ENCODE measurements at places on chromosomes 4 and X. TPM values are rescaled to one million over a fixed set of nuclear protein-coding genes. Genes with fewer than 3 reads are reported as not detected.
A peak's percentile ranks its signal among the peaks of the same experiment; 100 is the strongest.

Gene CT45A5
- total RNA-seq, result not detected

Gene OTC
- total RNA-seq, result 1.6 TPM

Gene PABPC1L2A
- not detected for total RNA-seq

Gene HERC5
- total RNA-seq, result 1.9 TPM

Gene DRD5
- total RNA-seq, result 0.13 TPM

Gene HSFX4
- total RNA-seq, result not detected

Gene ANOS1
- 0.14 TPM for total RNA-seq

GRCh38 chr4:142557239-142557801, 288.8 kb downstream of the INPP4B start:
- no peak for DNase-seq

DNA sequence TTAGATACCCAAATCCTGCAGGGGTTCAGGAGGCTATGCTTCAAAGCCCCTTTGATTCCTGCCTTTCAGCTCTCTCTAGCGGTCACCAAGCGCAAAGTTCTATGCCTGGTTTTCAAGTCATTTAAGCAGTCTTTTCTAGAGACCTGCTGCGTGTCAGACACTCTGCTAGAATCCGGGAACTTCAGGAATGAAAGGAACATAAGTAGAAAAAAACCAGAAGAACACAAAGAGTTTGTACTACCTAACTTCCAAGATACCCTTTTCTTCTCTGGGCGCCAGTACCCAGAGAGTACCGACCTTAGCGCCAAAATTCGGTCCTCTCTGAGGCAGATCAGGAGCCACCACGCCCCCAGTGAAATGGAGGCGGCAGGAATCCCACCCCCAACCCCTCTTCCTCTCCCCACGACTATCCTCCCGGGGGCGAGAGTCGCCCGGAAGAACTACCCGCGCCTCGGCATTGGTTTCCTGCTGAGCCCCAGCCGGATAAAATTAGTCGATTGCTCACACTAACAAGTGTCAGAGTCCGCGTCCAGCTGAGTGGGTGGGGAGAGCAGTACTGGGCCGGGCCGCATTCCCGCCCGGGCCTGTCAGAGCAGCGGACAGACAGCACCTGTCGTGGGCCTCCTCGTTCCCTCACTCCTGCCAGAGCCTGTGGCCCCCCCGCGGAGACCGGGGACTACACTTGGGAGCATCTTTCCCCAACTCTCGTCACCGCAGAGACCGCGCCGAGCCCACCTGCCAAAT, 78.8 kb downstream of the RLIM start:
- DNase-seq, result peak; percentile 84

DNA sequence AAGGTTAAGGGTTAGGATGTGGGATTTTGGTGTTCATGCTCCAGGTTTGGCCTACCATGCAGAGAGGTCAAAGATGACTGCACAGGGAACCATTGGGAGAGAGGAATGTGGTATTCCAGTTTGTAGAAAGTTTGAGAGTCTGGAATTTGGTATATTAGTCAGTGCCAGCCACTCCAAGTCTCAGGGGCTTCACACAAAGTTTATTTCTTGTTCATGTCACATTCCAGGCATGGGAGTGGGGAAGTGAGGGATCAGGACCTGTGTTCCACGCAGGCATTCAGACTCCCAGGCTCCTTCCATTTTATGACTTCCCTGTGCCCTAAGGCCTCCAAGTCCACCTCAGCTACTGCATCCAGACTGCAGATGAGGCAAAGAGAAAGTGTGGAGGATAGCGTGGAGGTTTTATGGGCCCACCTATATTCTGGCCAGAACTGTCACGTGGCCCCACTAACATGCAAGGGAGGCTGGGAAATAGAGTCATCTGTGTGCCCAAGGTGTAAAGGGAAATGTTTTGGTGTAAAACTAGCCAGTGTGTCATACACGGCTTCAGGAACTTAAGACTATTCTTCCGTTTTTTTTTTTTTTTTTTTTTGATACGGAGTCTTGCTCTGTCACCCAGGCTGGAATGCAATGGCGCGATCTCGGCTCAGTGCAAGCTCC, 140.6 kb upstream of the SCML1 start:
- DNase-seq, result no peak

GRCh38 chr4:98267498-98267897, 6.3 kb downstream of the RAP1GDS1 start:
- no peak for DNase-seq

- no peak for DNase-seq
These were observed 8.9 kb upstream of the ZNF518B start for GRCh38 chr4:10466161-10466560.

DNA sequence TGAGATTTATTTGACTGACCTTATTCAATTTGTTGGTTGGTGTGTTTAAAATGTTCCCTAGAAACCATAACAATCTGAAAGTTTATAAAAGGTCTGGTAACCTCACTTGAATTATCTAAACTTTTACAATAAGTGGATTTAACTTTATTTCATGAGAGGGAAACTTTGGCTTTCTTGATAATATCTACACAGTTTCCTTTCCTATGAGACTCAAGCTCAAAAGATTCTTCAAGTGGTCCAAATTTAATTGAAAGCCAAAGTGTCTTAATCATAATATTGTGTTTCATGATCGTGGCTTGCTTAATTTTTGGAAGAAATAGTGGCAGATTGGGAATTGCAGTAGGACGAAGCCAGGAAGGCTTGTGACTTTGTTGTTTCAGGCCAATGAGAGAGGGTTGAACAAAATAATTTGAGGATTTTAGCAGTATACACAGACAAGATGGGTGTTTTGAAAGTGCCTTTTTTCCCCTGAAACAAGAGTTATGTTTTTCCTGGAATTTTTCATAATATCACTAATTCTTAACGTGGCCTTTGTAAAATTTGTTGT, 55.0 kb downstream of the PHEX start:
- DNase-seq, result no peak

DNA sequence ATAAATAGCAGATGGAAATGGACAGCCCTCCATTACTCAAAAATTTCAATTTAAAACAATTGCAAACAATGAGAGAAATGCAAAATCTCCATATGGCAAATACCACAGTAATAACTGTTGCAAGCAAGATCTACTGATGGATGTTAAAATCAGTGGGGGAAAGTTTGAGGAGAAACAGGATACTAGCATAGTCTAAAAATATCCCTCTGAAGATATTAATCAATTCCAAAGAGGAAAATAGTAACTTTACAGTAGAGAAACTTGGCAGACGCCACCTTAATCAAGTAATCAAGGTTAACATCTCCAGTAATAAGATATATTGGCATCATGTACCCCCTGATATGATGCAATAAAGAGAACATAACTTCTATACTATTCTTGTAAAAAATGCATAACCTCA, 344.8 kb downstream of the ZNF674 start:
- DNase-seq, result no peak

GRCh38 chr4:53321151-53321983, 44.5 kb downstream of the SCFD2 start:
- DNase-seq, result no peak

- no peak for DNase-seq
These were observed 38.6 kb upstream of the NEIL3 start for GRCh38 chr4:177271091-177271490.

DNA sequence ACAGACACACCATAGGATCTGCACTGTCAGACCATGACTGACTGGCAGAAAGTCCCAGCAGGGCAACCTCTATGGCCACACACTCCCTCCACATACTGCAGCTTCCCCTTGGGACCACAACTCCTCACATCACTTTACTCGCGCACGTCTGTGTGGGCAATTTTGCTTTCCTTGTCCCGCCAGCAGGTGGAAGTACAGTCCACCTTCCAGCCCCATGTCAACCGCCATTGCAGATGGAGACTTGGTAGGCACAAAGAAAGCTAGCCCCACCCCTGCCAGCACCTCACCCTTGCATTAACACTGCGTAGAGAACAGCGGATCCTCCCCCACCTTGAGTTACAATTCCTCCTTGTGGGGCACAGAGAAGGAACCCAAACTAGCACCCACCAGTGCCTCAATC, 74.4 kb upstream of the NAP1L2 start:
- DNase-seq, result no peak

Measured in mucosa of descending colon (tissue), 3 donors.